Activated CD4-positive, alpha-beta T cell treated with anti-CD3 and anti-CD28 coated beads for 4 hours (primary cell): ENCODE measurements at places on chromosomes 7 and 10.

DNA sequence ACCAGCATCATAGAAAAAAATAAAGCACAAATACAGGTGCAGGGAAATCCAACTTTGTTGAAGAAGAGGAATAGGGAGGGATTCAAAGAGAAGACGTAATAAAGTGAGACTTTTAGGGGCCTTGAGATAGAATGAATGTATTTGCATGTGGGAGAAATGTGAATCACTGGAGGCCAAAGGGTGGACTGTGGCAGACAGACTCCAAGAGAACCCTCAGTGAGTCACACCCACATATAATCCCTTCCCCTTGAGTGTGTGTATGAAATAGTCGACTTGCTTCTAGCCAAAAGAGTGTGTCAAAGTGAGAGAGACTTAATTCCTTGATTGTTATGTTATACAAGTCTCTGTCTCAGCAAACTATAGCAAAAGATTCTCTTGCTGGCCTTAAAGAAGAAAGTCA is 101.3 kb upstream of the GHITM start:
- no peak for DNase-seq

DNA sequence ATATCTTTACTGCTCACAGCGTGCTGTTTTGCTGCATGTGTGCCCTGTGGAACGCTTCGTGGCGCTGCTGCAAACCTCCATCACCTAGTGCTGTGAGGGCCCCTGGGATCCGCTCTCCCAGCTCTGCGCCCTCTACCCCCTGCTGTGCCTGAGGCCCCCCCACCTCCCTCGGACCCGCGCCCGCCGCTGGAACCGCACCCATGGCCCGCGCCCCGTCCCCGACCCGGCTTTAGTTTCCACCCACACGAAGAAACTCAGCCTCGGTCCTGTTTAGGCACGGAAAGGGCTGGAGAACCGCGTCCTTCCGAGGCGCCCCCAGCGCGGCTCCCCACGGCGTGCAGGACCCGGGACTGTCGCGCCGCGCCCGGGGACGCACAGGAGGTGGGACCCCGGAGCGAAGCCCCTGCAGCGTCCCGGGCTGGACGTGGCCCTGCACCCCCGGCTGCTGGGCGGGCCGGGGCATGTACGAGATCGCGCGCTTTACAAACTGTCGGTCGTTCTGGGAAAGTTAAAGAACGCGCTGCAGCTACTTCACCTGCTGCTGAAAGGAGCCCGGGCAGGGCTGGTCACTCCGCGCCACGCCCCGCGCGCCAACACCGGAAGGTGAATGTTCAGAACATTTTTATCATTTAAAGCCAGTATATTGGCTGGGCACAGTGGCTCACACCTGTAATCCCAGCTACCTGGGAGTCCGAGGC is 54.3 kb downstream of the BMS1 start:
- no peak for DNase-seq

DNA sequence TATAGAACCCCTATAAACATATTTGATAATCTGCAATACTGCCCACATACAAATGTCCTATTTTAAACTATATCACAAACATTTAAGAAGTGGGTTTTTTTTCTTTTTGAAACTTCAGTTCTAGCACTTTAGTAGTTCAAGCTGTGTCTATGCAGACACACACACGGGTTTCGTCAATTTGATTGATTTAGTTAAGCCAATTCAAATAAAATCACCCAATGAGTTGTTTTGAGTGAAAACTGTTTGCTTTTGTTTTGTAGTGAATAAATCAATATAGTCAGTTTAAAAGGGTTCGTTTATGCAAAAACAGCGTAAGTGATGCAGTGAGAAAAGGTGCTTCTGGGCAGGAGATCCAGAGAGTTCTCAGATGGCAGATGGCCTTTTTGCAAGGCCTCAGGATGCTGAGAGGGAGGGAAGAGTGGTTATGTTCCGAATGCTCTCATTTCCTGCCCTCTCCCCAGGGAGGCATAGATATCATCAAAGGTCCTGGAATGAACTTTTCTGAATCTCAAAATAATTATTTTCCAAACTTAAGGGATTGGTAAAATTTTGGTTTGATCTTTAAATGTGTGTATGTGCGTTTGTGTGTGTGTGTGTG is 102.7 kb downstream of the AGMO start:
- DNase-seq: no peak

GRCh38 chr7:11317766-11318165 is 344.1 kb downstream of the PHF14 start:
- DNase-seq: no peak

GRCh38 chr10:102114861-102115618 is 5.1 kb downstream of the LDB1 start:
- peak; percentile 85 for DNase-seq

DNA sequence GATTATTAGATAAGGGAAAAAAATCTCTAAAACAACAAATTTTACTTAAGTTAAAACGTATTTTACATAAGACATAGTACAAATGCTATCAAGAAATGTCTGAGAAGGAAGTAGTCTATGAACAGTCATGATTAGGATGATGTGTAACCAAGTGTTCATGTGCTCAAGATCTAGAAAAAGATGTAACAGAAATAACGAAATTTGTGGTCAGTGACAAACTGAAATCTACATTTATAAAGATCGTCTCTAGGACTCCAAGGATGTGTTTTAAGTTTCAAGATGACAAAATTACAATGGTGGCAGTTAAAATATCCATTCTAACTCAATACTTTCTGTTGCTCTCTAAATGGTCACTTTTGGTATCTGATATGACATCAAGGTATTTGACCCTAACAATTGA is 17.2 kb downstream of the PPP3CB start:
- no peak for DNase-seq

- no peak for DNase-seq
These were observed 376.5 kb upstream of the SORCS1 start for GRCh38 chr10:107540981-107541380.

- DNase-seq: no peak
These were observed 206.3 kb downstream of the MDFIC start for GRCh38 chr7:115128154-115128553.

GRCh38 chr7:13628239-13629001 is 361.0 kb downstream of the ETV1 start:
- DNase-seq: no peak

DNA sequence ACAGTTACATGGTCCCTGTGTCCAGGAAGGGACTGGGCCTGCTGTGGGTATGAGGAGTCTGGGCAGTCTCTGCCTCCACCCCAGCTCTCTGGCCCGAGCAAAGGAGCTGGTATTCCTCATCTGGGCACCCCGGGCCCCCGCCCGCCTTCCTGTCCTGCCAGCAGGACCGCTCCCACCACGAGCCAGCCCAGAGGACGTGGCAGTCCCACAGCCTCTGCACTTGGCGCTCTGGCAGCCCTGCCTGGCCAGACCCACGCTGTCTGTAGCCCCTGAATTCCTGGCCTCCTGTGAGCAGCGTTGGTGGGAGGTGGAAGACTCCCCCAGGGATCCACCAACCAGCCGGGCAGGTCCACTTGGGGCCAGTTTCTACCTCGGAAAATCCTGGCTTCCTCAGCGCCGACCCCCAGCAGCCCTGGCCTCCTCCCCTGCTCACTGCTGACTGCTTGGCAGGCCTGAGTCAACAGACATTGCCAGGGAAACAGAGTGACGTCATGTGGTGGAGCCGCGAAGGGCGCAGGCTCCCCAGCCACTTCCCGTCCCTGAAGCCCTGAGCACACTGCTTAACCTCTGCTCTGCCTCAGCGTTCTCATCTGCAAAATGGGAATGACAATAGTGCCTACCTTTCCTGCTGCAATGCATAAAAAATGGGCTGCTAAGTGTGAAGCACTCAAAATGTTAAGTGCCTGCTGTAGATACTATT is 21.6 kb upstream of the LIMK1 start:
- DNase-seq: peak; percentile 59

DNA sequence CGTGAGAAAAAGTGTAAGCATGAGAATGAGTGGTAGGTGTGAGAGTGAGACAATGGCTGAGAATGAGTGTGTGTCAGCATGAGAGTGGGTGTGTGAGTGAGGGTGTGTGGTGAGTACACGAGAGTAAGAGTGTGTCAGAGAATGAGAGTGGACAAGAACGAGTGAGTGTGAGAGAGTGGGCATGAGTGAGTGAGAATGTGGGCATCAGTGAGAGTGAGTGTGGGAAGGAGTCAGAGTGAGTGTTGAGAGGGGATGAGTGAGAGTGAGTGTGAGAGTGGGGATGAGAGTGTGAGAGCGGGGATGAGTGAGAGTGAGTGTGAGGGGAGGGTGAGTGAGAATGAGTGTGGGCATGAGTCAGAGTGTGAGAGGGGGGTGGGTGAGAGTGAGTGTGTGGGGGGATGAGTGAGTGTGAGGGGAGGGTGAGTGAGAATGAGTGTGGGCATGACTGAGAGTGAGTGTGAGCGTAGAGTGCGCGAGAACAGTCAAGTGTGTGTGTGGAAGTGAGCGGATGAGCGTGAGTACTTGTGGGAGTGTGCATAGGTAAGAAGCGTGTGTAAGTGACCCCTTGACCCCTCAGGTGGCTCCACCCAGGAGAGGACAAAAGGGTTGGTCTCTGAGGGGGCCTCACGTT is 75.8 kb downstream of the GOLGA7B start:
- no peak for DNase-seq

DNA sequence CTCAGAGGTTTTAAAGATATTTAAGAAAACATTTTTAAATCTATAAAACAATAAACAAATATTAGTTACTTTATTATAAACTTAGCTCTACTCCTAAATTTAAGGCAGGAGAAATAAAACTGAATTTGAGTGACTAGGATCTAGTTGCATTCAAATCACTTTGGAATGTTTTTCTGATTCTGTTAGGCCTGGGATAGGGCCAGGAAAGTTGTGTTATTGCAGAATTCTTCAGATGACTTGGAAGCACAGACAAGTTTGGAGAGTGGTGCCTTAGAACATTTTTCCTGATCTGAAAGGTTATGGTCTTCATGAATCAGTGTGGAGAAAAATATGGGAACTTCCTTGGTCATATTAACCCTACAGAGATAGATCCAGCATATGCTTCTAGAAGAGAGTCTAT is 15.6 kb upstream of the SLC25A13 start:
- no peak for DNase-seq

- DNase-seq: no peak
These were observed 7.9 kb downstream of the GPRIN2 start for GRCh38 chr10:46548498-46549090.

DNA sequence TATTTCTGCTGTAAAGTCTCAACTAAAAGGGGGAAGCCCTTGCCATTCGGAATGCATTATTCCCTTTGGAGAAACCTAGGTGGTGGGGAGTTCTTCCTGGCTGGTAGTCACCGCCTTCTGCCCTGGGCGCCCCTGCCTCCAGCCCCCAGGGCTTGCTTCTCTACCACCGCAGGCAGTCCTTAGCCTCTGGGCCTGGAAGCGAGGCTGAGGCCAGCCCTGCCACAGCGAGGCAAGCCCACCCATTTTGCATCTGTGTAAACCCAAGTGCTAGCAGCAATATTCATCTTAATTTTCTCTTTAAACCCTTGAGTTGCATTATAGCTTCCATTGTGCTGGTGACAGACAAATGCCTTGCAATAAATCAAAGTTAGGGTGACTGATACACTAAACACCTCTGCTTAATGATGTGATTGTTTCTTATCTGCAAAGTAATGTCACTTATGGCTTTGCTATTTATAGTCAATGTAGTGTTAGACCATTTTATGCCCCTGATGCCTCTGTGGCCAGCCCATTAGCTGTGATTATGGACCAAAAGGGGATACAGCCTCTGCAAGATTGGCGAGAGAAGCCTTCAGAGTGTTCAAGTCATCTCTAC is 26.2 kb upstream of the MGMT start:
- no peak for DNase-seq

GRCh38 chr7:129494041-129494440 is 8.3 kb upstream of the SMKR1 start:
- DNase-seq: no peak

DNA sequence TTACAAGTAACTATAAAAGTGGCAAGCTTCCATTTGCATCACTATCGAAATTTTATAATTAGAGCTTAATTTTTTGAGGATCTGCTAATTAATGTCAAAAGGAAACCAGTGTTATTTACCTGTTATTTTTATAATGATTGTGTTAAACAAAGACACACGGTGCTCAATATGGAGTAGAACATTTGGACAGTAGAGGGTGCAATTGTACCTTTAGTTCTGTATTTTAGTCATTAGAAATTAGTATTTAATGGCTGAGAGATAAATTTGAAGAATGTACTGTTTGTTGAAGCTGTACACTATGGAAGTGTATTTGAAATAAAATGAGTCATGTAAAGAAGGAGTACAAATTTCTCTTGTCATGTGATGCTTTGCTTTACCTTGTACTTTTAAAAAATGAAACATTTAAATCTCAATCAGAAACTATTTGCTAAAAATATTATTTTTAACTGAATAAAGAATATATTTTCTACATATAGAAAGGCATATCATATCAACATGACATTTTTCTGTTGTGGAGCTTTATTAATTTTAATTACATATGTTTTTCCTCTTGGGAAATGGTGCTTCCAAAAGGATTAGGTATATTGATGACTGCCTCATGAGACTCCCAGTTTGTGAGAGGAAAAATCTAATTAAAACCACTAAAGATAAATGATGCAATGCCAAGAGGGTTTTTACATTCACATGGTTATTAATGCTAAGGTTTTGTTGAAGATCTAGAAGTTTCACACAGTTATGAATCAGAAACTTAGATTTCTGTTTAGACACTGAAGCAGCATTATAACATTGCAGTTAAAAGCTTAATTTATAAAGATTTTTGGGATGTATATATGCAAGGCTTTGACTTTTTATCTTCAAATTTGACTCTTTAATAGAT is 10.4 kb upstream of the PRKG1 start:
- DNase-seq: no peak

DNA sequence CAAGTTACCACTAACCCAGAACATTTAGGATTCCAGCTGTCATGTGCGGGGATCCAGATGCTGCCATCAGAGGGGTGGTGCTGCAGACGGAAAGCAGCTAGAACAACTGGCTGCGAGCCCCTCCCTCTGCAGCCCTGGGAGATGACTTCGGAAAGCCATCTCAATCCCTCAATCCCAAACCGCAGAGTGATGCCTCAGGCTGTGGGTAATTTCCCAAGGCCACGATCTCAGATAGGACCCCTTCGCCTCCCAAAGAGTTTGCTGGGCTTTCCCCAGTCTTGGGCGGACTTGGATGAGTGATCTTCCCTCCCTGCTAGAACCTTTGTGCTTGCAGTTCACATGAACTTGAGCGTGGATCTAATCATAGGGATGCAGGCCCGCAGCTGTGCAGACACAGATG is 71.3 kb upstream of the EN2 start:
- no peak for DNase-seq

GRCh38 chr7:5691606-5692005 is 89.9 kb downstream of the RNF216 start:
- no peak for DNase-seq

DNA sequence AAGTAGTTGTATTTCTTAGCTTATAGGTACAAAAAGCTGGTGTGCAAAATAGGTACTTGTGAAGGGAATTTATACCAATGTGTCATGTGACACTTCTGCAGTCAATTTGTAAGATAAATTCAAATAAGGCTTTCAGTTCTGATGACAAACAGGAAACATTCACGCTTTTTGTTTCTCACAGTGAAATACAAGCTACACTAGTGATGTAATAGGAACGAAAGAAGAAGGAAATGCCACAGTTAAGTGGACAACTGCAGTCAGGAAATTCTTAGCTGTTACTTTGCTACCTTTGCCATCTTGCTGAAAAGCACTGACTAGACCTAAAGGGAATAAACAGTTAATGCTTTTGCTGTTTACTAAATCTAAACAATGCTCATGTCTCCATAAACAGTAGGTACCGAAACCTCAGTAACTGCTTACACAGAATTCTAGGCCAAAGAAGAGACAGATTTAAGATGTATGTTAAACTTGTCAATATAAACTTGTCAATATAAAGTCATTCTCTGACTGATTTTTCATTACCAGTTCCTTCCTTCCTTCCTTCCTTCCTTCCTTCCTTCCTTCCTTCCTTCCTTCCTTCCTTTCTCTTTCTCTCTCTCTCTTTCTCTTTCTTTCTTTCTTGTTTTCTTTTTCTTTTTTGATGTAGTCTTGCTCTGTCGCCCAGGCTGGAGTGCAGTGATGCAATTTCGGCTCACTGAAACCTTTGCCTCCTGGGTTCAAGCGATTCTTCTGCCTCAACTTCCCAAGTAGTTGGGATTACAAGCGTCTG is 10.1 kb downstream of the OTUD1 start:
- no peak for DNase-seq
